ENCODE measurements at places on chromosomes 5 and 9.

- no peak for DNase-seq
Observed at GRCh38 chr5:172334641-172335040, 51.1 kb upstream of the UBTD2 start.

DNA sequence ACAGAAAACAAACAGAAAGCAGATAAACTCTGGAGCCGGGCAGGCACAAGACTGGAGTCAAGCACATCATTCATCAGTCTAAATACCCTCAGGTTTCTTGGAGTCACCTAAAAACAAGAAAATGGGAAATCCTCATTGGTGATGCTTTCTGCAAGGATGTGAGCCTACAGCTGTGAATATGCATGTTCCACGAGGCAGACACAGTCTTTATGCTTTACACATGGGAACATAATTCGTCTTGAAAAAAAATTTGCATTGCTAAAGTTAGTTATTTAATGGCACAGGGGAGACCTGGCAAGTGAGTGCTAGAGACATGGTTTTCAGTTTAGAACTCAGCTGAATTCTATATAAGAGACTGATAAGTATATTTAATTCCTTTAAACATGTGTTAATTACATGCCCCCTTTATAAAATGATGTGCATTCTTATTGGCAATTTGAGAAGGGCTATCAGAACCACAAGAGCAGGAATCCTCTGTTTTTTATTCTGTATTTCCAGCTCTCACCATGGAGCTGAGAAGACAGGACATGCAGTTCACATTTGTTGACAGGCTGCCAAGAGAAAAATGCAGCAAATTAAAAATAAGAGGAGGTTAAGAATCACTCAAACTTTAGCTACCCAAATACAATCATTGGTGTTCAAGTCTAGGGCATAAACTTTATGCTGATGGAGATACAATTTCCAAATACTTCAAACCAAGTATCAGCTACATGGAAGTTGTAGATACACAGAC is 438.0 kb upstream of the MPDZ start:
- DNase-seq, result no peak

- DNase-seq, result no peak
Observed at GRCh38 chr5:123088031-123088805, 823 bp upstream of the PRDM6 start.

DNA sequence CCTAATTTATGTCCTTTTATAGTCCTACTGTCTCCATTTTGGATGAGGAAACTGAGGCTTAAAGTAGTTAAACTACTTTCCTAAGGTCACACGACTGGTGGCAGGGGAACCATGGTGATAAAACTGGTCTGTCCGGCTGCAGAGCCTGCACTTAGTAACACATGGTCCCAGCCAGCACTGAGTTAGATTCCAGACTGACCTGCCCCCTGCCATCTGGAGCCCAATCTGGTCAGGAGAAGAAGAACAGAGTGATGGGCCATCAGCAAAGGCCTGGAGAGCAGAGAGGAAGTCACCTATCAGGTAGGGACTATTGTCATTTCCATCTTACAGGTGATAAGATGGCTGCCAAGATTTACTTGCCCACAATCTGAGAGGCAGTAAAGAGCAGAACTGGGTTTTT is 86.6 kb upstream of the SLC25A48 start:
- no peak for DNase-seq

GRCh38 chr9:92480986-92481633 is 1.2 kb downstream of the ASPN start:
- DNase-seq, result peak; percentile 3

DNA sequence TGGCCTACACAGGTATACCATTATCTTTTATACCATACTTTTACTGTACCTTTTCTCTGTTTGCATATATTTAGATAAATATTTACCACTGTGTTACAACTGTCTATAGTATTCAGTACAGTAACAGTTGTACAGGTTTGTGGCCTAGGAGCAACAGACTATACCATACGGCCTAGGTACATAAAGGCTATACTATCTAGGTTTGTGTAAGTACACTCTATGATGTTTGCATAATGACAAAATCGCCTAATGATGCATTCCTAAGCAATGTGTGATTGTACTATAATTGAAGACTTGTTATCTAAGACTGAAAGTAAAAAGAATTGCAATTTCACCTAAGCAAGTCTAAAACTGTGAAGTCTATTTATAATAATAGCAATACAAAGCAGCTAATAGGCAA is 3.9 kb downstream of the C9orf72 start:
- DNase-seq, result no peak

DNA sequence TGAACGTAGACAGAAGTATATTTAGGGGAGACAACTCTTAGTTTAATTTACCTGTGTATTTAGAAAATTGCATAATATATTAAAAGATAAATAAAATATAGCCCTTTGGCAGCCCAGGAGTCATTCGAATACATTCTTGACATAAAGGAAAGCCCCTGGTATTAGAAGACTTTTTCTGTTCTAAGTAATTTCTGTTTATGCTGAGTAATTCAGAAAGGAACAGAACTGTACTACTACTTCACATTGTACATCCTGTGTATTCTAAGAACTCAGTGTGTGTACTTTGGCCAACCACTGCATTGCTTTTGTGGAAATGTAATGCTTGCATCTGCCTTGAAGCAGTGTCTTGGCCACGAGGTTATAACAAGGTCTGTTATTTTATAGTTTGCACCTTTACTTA is 136.4 kb downstream of the KDM4C start:
- DNase-seq, result peak; percentile 8

GRCh38 chr5:168472329-168472728 is 13.9 kb upstream of the RARS1 start:
- DNase-seq, result no peak

DNA sequence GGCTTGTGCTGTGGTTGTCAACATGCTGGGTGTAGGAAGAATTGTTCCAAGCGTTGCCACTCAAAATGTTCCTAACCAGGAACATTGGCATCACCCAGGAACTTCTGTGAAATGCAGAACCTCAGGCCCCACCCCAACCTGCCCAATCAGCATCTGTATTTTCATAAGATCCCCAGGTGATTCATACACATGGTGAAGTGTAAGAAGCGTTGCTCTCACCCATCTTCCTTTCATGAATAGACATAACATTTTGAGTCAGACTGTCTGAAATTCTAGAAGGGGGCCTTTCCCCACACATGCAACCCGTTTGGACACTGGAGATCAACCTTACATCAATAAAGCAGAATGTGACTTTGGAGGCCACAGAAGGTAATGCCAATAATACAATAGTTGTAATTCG is 9.3 kb upstream of the AFAP1L1 start:
- DNase-seq, result no peak

DNA sequence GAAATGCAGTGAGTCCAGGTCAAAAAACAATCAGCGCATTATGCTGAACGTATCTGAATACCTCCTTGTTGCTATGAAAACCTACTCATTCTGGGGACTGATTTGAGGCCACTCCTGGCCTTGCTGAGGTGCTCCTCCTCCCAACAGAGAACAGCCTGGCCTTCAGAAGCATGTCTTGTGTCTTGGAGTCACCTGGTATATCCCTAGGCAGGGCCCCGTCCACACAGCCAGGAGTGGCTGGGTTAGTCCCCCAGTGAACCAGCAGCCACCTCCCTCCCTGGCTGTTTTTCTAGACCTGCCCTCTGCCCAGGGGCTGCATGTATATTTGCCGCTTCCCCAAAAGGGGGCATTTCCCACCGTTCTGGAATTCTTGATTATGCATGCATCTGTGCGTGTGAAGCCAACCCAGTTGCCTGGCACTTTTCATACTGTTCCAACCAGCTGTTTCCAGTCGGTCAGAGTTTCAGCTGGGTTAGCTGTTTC is 99.2 kb upstream of the SPATA31C2 start:
- DNase-seq, result no peak

DNA sequence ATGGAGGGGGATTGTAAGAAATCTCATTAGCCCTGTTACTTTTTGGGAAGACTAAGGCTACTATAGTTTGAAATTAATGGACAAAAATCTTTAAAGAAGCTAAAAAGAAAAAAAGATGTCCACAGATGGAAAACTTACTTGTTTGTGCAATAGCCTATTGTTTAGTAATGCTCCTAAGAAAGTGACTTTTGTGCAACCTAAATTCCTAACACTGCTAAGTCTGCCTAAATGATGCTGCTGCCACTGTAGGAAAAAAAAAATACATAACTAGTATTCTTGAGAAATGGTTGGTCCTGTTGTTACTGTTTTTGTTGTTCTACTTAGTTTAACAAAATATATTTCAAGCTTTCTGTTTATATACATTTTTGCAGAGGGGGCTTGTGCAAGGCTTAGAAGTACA is 108.2 kb upstream of the NR3C1 start:
- DNase-seq, result no peak

GRCh38 chr5:139843991-139844390 is 48.4 kb downstream of the PSD2 start:
- DNase-seq, result no peak

Measured in CD4-positive, alpha-beta T cell treated with Interleukin-15 for 4 hours (primary cell).